DMS 273 treated with DMSO at 0.1 percent for 48 hours (cell line): ENCODE measurements at places on chromosomes 1 and 21.
A peak's percentile ranks its signal among the peaks of the same experiment; 100 is the strongest.

DNA sequence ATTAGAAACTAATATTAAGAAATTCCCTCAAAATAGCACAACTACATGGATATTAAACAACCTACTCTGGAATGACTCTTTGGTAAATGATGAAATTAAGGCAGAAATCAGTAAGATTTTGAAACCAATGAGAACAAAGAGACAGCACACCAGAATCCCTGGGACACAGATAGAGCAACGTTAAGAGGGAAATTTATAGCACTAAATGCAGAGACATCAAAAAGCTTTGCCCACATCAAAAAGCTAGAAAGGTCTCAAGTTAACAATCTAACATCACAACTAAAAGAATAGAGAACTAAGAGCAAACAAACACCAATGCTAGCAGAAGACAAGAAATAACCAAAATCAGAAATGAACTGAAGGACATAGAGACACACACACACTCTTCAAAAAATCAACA, 48.6 kb upstream of the LRRC8B start:
- no peak for DNase-seq

DNA sequence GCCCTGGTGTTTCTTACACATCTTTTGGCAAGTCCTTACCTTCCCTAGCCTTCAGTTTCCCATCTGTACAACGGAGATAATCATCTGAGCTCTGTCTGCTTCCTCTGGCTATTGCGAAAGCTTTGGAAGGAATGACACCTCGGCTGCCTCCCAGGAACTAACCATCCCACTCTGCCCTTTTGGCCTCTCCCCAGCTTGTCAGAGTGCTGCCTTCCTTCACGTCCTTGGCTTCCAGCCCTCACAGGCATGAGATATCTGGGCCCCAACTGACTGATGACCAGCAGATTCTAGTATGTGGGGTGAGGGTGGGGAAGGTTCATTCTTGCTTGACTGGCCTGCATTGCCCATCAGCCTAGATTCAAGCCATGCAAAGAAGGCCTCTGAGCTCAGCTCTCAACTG, 253.1 kb upstream of the FGGY start:
- DNase-seq = no peak

- DNase-seq = no peak
Measured at GRCh38 chr1:211750599-211750998, 75.2 kb upstream of the NEK2 start.

GRCh38 chr1:154849645-154850131, 20.4 kb downstream of the KCNN3 start:
- no peak for DNase-seq

- DNase-seq = no peak
Measured at GRCh38 chr21:46078322-46078977, 19.5 kb upstream of the COL6A2 start.

GRCh38 chr1:19458815-19459417, 26.4 kb downstream of the CAPZB start:
- no peak for DNase-seq

GRCh38 chr21:33975548-33976081, 60.0 kb upstream of the ATP5PO start:
- DNase-seq = no peak

DNA sequence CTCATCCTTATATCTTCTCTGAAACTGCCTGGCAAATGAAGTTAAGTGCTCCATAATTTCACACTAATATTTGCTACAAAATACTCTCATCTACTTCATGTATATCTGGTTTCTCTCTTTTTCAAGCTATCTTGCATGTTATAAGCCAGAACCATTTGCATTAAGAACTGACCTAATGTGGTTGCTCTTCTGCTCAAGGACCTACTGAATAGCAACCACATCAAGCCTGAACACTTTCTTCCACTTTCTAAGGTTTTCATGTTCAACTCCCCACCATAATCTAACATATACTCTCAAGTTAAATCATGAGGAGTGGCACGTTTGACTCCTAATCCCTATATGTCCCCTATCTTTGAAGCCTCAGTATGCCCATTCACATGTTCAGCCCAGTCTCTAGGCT, 27.2 kb downstream of the RGS1 start:
- DNase-seq = no peak

GRCh38 chr1:107867422-107867821, 97.6 kb downstream of the VAV3 start:
- DNase-seq = no peak

DNA sequence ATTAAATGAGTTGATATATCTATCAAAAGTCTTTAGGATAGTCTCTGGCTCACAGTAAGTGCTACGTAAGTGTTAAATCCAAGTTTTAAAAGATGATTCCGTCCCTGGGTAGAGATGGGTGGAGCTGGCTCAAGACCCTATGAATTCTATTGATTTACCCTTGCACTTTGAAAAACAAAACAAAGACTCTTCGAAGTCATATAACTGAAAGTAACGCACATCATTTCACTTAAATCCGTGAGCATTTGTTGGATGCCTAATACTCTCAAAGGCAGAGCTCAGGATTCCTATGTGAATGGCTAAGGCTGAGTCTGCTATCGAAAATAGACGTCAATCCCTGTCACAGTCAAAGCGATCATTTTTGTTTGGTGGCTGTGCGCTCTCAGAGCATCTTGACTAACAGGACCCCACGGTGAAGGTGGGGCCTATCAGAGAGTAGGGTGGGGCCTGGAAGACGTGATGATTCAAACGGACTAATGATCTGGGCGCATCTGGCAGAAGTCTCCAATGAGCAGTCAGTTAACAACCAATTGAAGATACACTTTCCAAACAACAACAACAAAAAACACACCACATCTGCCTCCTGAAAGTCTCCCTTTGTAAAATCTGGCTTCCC, 1.2 kb upstream of the NUCKS1 start:
- DNase-seq = no peak

- no peak for DNase-seq
Measured at GRCh38 chr1:19424651-19425570, 60.4 kb downstream of the CAPZB start.

DNA sequence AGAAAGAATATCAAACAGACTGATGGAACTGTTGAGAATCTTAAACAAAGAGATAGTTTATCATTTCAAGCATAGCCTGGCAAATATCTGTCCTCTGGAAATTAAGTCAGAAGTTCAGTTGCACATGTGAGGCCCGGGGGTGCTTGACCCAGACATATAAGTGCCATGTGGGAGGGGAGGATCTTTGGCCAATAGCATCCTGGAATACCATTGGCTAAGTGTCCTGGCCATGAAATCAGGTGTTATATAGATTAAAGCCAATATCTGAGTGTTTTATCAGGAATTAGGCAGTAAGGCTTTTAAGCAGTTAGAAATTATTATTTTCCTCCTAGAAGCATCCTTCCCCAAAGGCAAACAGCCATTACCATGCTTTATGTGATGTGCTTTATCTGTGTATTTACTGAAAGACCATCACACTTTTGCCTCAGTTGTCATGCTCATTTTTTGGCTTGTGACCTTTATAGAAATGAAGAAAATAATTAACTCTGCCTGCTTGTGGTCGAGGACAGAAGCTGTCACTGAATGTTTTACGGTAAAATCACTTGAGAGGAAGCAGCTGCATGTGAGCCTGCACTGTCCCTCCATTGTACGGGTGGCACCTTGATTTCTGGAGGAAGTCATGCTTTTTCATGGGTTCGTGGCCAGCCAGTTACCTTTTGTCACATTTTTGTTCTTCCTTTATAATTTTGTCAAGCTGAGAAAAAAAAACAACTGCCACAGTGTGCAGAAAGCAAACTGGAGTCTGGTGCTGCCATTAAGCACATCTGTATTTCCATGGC, 259.9 kb upstream of the FMN2 start:
- no peak for DNase-seq

GRCh38 chr1:117689997-117690625, 84.3 kb downstream of the TENT5C start:
- DNase-seq = no peak

DNA sequence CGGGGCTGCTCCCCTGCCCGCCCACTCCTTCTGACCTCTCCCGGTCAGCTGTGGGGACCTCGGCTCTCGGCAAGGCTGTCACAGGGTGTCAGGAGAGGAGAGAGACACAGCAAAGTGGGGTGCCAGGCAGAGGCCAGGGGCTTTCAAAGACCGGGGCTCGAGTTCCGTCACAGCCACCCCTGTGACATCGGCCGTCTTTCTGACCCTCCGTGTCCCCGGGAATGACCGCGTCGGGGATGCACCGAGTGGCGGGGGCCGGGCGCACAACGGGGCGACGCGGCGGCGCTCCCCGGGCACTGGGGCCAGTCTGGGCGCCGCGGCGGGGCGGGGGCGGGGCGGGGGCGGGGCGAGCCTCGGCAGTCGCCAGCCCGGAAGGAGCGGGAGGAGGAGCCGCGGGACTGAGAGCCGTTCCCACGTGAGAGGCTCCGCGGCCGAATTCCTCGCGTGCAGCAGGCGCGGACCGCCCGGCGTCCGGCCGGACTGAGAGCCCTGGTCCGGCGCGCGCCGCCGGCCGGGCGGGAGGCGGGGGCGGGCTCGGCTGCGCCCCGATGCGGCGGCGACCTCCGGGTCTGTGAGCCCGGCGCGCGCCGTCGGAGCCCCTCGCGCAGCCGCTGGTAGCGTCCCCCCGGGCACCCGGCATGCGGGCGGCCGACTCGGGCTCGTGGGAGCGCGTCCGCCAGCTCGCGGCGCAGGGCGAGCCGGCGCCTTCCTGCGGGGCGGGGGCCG, 229.7 kb upstream of the TMEM51 start:
- no peak for DNase-seq

DNA sequence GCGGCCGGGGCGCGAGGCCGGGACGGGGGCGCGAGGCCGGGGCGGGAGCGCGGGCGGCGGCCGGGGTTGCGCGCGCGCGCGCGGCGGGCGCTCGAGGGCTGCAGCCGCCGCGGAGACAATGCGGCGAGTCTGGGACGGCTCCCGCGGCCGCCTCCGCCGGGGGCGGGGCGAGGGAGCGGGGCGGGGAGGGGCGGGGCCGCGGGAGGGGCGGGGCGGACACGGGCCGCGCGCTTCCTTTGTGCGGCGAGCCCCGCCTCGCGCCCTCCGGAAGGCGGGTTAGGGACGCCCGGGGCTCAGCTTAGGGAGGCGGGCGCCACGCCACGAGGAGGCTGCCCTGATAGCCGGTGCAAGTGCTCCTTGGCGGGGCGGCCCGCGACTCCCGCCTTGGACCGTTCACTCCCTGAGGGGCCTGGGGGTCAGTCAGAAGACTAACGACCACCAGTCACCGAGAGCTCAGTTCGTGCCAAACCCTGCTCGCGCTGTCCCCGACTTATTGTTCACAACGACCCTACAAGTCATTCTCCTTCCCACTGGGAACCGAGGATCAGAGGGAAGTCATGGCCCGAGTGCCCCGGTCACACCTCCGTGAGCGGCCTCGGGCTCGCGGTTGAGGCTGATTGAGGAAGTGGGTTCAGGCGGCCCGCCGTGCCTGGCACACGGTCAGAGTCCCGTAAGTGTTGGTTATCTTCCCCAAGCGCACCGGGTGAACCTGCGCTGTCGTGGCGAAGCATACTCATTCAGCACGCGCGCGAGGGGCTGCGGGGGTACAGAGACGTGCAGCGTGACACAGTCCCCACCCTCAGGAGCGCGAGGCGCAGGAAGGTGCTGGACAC, 29.1 kb upstream of the A3GALT2 start:
- peak; percentile 58 for DNase-seq

- no peak for DNase-seq
Measured at GRCh38 chr21:42374457-42374856, 8.1 kb upstream of the TFF1 start.

- DNase-seq = no peak
Measured at GRCh38 chr21:38221594-38221993, 35.2 kb upstream of the KCNJ15 start.

DNA sequence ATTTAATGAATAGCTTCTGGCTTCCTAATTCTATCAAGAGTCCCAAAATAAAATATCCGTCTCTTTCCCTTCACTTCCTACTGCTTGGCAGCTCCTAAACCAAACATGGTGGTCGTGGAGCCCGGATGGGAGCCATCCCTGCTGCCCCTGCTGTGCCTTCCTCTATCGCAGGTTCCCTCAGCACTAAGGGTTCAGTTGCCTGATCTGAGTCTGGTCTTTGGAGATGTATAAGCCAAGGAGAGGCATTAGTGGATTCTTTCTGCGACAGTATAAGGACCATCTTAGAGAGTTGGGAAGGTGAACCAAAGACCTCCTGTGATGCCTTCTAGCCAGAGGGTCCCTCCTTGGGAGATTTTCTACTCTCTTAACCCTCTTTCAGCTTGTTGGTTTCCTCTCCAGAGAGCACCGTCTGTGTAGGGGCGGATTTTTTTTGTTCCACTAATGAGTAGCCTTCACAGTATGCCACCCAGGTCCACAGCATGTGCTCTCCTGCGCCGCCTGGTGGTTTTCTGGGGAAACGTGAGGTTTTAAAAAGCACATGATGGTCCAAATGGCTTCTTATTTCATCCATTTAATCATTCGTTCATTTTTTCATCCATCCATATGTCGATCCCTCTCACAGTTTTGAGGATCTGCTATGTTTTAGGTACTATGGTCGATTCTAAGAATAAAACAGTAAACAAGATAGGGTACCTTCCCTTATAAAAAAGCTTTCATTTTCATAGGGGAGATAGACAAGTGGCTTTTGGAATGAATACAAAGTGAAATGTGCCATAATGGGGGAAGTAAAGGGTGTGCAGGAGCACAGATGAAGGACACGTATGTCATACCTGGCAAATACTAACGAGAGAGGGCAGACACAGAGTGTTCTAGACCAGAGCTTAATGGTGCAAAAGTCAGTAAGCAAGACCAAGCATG, 71.0 kb downstream of the NFASC start:
- DNase-seq = peak; percentile 49

DNA sequence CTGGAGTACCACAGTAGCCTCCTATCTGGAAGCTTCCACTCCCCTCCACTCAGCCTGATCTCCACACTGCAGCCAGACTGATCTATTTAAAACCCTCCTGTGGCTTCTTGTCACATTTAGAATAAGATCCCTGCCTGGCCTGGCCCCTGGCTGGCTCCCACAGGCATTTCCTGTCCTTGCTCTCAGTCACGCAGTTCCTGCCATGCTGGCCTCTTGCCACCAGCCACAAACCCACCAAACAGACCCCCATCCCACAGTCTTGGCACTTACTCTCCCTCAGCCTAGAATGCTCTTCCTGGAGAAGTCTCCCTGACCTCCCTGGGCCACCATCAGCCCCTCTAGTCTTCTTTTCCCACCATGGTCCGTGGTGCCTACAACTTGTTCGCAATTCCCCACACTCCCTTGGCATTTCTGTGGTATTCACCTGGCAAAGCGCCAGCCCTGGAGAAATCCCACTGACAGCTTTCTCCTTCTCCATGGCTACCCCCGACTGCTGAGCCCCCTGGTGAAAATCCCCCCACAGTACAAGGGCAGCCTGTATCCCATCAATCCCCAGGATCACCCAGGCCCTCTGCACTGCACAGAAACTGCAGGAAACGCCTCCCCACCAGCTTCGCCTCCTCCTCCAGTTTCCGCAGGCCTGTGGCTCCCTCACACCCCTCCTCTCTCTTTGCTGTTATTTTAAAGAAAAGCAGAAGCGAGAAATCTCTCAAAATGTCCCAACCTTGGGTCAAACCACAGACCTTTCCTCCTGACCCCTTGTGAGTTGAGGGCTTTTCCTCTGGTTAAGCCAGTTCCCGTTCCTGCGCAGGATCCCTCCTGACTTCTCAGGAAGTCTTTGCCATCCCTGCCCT, 94.5 kb downstream of the SYT2 start:
- no peak for DNase-seq
